ENCODE measurements at places on chromosomes 1 and 21.

DNA sequence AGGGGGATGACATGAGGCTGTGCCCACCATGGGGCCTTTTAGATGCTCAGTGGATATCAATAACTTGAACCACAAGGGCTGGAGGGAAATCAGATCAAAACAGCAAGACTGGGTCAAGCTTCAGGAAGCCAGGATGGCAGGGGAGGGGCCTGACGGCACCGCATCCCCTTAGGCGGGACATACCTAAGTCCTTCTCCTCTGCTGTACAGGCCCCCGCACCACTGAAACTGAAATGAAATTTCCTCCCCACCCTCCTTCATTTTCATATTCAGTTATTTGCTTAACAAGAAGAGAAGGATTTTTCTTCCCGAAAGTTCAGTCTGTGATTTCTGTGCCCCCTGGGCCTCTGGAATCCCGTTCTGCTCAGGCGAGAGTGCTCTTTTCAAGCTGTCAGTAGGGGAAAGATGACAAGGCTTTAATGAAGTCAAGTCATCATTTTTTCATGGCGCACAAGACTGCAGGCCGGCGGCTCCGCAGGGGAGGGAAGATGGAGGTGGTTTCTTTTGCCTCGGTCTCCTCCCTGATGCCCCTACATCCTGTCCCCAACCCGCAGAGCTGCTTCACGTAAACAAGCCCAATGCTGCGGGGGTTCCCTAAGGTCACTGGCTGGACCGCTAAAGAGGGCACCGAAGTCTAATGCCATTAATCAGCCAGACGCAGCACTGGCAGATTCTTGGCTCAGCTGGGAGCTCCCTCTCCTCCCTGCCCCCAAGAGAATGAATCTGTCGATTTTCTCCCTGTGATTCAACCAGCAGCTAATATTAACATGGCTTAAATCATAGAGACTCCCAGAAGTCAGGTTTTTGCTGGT, 264.8 kb downstream of the C1orf94 start:
- no peak for DNase-seq

DNA sequence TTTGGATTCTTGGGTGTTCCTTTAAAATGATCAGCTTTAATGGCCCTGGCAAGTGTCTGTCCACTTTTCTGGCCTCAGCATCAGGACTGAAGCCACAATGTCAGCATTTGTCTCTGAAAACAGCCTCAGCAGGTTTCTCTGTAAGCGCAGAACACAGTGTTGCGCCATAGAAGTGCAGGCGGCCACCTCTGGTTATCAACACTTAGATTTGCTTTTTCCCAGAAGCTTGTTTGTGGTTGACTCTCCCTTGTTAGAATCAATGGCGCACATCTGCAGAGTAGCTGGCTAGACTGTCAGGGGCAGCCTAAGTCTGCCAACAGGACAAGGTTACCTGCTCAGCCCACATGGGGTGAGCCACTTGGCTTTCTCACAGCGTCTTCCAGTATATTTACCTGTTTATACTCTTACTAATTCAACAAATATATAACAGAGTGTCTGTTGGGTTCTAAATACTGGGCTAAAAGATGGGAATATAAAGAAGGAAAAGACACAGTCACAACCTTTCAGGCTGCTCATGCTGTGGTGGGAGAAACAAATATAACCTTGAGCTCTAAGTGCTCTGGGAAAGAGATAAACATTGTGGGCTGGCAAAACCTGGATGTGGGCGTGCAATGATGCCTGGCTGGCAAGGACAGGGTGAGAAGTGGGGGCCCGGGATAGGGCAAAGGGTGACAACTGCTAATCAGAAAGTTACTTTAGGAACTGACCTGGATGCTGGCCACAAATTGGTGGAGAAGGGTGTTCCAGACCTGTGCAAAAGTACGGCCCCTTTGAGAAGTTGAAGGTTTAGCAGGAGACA, 149.3 kb upstream of the KIAA0040 start:
- DNase-seq: no peak

GRCh38 chr21:33861125-33861524, 54.5 kb downstream of the ATP5PO start:
- no peak for DNase-seq

GRCh38 chr21:28025111-28025510, 967.6 kb downstream of the LTN1 start:
- DNase-seq: no peak

DNA sequence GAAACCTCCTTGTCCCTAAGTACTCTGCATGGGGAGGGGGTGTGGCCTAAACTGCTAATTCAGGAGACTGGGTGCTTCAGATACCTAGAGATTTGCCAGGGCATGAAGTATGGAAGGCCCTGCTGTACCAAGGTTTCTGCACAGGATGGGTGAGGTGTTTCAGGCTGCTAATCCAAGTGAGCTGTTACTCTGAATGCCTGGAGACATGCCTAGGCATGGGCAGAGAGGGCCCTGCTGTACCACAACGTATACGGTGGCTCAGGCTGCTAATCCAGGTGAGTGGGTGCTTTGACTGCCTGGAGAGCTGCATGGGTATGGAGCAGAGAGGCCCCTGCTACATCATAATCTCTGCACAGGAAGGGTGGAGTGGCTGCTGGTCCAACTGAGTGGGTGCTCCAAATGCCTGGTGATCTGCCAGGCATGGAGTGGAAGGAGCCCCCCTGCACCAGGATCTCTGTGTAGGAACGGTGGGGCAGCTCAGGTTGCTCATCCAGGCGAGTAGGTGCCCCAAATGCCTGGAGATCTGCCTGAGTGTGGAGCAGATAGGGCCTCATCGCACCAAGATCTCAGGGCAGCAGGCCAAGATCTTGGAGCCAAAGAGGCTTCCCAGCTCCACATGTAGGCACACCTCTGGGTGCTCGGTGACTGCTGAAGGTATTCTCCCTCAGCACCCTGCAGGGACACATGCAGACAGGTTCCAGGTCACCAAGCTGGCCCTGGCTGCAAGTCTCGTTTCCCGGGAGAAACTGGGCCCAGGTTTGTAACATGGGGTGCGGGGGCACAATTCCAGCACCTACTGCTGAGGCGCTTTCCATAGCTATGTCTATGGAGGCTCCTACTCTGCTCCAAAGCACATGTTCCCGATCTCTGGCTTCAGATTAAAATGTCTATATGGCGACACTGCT, 252.5 kb upstream of the PLXNA2 start:
- no peak for DNase-seq

- no peak for DNase-seq
Observed at GRCh38 chr1:210301615-210302000, 27.1 kb upstream of the HHAT start.

- DNase-seq: no peak
Observed at GRCh38 chr1:220316305-220316704, 44.1 kb upstream of the RAB3GAP2 start.

DNA sequence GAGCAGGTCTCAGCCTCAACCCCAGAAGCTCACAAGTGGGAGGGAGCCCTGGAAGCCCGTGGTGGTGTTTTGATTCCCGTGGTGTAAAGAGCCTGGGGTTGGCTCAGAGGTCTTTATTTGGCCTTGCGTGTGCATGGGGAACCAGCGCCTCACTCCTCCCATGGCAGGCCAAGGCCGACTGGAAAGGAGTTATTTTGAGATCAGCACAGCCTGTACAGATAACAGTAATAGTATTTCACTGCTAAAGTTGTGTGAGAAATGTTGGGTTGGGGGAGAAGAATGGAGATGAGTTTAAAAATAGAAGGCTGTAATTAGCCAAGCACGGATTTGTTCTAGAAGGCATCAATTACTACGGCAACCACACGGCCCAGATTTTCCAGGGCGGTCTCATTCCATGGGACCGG, 186.5 kb downstream of the DYRK1A start:
- DNase-seq: no peak

- DNase-seq: no peak
Observed at GRCh38 chr1:99397029-99397428, 132.7 kb downstream of the PLPPR4 start.

DNA sequence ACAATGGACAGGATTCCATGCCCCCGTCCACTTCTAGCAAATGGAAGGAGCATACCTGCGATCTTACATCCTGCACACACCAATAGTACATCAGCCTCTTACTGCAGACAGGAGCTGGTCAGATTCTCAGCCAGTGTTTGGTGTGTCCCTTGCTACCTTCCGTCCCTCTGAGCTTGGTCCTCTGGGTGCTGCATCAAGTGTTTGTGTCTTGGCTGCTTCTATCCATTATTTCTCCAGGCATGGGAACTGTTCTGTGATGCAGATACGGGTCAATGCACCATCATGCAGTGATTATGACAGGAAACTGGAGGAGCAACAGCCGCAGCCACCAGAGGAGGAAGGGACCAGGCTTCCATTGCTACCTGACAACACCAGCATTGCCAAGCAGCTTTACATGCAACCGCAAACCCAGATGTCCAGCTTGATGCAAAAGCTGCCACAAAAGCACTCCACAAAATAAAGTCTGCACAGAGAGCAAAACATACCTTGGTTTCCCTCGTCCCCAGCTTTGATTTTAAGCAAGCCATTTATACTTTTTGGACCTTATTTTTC, 21.9 kb upstream of the OVAAL start:
- no peak for DNase-seq

DNA sequence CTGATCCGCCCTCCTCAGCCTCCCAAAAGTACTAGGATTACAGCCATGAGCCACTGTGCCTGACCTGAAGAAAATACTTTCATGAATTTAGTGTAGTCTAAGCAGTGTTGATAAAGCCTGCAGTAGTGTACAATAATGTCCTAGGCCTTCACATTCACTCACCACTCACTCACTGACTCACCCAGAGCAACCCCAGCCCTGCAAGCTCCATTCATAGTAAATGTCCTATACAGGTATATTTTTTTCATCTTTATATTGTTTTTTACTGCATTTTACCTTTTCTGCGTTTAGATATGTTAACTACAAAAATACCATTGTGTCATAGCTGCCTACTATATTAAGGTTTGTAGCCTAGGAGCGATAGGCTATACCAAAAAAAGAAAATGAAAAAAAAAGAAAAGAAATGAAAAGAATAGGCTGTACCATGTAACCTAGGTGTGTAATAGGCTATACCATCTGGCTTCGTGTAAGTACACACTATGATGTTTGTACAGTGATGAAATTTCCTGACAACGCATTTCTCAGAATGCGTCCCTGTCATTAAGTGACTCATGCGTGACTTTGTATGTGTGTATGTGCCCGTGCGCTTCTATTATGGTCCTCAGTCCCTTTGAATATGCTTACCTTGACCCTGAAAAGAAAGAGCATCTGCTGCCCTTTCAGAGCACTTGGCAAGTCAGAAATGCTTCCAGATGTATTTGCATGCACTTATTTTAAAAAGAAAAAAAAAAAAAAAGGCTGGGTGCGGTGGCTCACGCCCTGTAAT, 9.2 kb upstream of the SLAMF8 start:
- DNase-seq: no peak

DNA sequence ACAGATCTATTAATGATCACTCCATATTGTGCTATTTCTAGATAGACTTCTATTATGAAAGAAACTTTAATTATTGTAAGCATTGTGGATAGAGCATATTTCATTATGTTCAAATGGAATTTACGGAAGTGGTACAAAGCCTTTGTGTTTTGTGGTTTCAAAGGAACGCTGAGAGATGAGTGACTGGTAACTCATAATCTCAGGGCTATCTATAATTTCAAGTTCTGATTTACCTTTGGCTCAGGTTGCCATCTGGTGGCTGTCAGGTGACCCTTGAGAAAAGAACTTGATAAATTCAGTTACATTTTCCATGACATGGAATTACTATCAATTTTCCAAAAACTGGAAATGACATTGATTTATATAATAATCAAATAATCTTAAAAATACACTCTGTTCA, 12.2 kb downstream of the NTNG1 start:
- no peak for DNase-seq

DNA sequence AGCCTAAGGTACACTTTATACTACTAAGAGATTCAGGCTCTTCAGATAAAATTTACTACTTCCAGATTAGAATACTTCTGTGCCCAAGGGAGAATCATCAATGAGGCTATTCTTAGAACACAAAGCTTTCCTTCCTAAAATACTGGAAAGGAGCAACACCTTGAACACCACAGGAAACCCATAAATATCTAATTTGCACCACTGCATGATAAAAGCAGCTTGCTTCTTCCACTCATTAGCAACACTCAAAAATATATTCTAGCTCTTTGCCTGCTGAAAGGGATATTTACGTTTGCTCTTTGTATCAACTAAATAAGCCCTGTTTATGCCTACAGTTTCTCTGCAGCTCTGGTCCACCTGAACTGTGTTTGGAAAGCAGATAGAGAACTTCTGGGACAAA, 284.3 kb downstream of the RWDD3 start:
- DNase-seq: no peak

Measured in stimulated activated CD4-positive, alpha-beta T cell treated with anti-CD3 and anti-CD28 coated beads, Interleukin-12 subunit alpha, Interleukin-12 subunit beta, amount 100 ng/mL, for 4 hours (primary cell).